ENCODE measurements at places on chromosomes 7 and 10. TPM values are rescaled to one million over a fixed set of nuclear protein-coding genes. Genes with fewer than 3 reads are reported as not detected.

Gene TEX36
- total RNA-seq = not detected

GRCh38 chr10:1367938-1368841 lies 312.0 kb downstream of the WDR37 start:
- H3K27ac ChIP-seq = no peak overlapping the region
- no peak for DNase-seq
- H3K36me3 ChIP-seq = no peaks in the 10 kb centered on the region
- no peaks in the 10 kb centered on the region for H3K4me1 ChIP-seq

- H3K27me3 ChIP-seq = no peaks in the 10 kb centered on the region
- no peak overlapping the region for H3K27ac ChIP-seq
- H3K4me1 ChIP-seq = peaks cover 10% of the 10 kb centered on the region
- no peak for DNase-seq
- no peak overlapping the region for H3K4me3 ChIP-seq
- H3K36me3 ChIP-seq = peaks cover 38% of the 10 kb centered on the region
These were observed 59.7 kb upstream of the ADRA2A start for GRCh38 chr10:111017098-111017497.

DNA sequence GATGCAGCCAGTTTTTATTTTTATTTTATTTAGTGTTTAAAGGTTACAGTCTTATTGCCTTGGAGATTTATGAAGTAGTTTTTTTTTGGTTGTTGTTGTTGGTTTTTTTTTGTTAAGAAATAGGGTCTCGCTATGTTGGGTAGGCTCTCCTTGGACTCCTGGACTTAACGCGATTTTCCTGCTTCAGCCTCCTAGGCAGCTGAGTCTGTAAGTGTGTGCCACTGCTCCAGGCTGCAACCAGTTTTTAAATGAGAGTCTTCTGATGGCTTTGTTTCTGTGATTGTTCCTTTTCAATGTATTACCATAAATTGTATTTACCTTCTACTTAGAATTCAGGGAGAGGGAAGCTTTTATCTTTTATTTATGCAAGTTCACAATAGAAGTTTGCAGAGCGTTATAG lies 62.8 kb downstream of the BICC1 start:
- H3K4me1 ChIP-seq = no peaks in the 10 kb centered on the region
- no peaks in the 10 kb centered on the region for H3K36me3 ChIP-seq
- no peak overlapping the region for H3K4me3 ChIP-seq
- H3K27me3 ChIP-seq = no peaks in the 10 kb centered on the region
- DNase-seq = no peak
- H3K27ac ChIP-seq = no peak overlapping the region

GRCh38 chr10:118792526-118792925 lies 37.8 kb upstream of the CACUL1 start:
- peaks cover 29% of the 10 kb centered on the region for H3K27me3 ChIP-seq
- no peaks in the 10 kb centered on the region for H3K36me3 ChIP-seq
- no peak overlapping the region for H3K4me3 ChIP-seq
- H3K4me1 ChIP-seq = no peaks in the 10 kb centered on the region
- no peak for DNase-seq
- H3K27ac ChIP-seq = no peak overlapping the region

Gene POU6F2
- not detected for total RNA-seq

GRCh38 chr7:21422751-21423150 lies 5.1 kb upstream of the SP4 start:
- H3K36me3 ChIP-seq = peaks cover 5% of the 10 kb centered on the region
- no peak overlapping the region for H3K4me3 ChIP-seq
- no peak for DNase-seq
- no peaks in the 10 kb centered on the region for H3K27me3 ChIP-seq
